ENCODE measurements at places on chromosomes 1 and 21.

DNA sequence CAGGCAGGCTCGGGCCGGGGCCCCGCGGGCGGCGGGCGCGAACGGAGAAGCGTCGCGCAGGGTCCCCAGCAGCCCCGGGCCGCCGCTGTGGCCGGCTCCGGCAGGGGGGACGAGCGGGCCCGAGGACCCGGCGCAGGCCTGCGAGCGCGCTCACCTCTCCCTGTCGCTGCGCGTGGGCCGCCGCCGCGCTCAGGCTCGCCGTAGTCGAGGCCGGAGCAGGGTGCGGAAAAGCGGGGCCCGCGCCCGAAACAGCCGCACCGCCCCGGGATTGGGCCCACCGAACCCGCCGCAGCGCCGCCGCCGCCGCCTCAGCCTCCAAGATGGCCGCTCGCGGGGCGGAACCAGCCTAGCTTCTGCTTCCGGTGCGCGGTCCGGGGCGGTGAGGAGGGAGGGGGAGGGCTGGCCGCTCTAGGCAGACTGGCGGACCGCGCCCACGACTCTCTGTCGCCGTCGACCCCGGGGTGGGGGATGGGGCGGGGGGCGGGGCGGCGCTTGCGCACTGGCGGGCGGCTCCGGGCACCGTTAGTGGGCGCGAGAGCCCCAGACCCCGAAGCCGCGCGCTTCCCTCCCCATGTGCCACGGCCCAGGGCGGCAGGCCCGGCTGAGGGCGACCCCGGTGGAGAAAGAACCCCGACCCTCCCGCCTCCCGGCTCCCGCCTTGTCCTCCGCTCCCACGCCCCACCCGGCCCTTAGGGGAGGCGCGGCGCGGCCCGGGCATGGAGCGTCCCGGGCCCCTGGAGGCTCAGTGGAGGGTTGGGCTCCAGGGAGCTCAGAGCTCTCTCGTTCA lies at the start of gene UBE2J2:
Gene UBE2J2, minus strand, starts transcription at position 343 of the 787 bp plus-strand sequence. CDS start 5,862 bp downstream, outside the sequence.
- peak; percentile 84 for DNase-seq

DNA sequence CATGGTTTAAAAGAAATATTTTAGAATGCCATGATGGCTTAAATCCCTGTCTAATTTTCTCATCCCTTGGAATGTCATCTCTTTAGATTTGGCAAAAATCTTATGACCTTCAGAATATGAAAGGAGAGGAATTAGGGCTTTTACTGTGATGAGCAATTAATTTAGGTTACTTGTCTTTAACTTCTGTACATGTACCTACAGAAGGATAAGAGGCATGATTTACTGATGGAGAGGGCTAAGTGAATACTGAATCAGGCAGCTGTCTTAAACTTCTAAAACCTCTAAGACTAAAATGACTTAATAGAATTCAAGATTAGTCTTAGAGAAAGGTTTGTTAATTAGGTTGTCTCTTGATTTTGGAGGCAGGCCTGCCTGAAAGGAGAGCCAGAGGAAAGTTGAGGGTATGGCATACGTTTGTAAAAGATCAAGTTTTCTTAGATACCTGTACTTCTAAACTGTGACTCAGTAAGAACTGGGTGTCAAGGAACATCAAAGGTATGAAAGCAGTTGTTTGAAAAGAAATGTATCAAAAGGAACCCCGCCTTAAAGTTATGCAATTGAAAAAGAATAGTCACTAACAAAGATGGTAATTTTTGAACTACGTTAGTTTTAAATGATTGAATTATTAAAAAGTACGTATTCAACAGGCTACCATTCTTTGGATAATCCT lies 12.5 kb downstream of the MACO1 start:
- no peak for DNase-seq

DNA sequence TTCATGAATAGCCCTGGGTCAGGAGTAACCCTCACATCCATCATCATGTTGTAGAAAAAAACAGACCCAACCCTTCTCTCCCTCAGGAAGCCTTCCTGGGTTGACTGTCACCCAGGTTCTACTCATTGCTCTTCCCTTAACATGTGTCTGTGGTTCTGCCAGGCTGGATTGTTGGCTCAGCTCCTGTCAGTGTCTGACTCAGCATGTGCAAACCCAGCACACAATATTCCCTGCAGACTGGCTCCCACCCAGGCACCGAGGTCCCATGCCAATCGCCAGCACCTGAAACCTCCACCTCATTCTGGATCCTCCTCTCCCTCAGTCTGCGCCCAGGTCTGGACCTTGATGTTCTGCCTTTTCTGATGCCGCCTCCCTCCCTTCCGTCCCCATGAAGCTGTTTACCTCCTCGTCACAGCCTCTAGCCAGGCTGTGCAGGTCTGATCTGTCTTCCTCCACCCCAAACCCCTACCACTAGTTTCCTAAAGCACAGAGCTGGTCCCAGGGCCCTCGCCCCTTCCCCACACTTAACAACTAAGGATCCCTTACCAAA lies 4.3 kb upstream of the S100A8 start:
- DNase-seq = no peak

- no peak for DNase-seq
These were observed 599.5 kb downstream of the MATN1 start for GRCh38 chr1:30123896-30124295.

DNA sequence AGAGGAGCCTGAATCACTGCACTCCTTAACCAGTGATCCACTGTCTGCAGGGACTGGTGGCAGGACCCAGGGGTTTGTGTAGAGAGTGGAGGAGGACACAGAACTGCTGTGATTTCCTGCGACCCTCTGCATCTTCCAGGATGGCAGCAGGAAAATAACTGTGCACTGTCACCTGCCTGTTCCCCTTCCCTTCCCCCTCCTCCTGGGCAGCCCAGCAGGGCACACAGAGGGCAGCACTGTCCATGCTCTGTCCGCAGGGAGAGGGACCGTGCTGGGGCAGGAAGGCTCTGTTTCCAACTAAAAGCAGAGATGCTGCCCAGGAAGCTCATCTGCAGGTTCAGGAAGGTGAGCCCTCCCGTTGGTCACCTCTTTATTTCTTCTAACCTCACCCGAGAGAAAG lies 168.7 kb downstream of the ZBTB18 start:
- no peak for DNase-seq

Measured in activated CD8-positive, alpha-beta memory T cell treated with anti-CD3 and anti-CD28 coated beads for 48 hours (primary cell).